Tongue (tissue), 3 donors: ENCODE measurements at places on chromosomes 11 and 22. TPM values are rescaled to one million over a fixed set of nuclear protein-coding genes. Genes with fewer than 3 reads are reported as not detected.

Gene IGSF9B
- total RNA-seq, result 11.1 TPM

Gene CCDC117
- 29.3 TPM for total RNA-seq

Gene ZP1
- not detected for total RNA-seq

Gene INS
- total RNA-seq, result not detected

Gene GLYAT
- total RNA-seq, result not detected

Gene IGSF22
- total RNA-seq, result 6.2 TPM

Gene SMIM35
- not detected for total RNA-seq

Gene TSGA10IP
- total RNA-seq, result not detected

Gene KLHL35
- 2.9 TPM for total RNA-seq

Gene OR6A2
- total RNA-seq, result 0.10 TPM

Gene UPB1
- 0.21 TPM for total RNA-seq

Gene FZD4
- 59.5 TPM for total RNA-seq
